ENCODE measurements at places on chromosomes 2 and 18.

DNA sequence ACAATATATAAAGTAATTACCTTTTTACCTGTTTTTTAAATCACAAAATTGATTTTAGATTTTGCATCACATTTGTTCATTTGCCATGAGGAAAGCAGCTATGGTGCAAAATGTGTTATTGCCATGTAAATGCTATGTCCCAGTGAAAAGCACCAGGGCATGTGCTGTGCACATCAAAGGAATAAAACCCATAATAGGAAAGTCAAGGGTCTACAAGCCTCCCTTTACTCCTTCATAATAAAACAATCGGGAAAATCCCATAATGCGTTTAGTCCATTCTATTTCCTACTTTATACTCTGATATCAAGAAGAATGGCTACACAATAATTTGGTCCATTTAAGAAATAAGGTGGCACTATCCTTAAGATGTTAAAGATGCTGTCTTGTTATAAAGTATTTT is 53.0 kb downstream of the KLF7 start:
- no peak for DNase-seq

- no peak for DNase-seq
Measured at GRCh38 chr2:209864716-209865295, 93.2 kb downstream of the UNC80 start.

- DNase-seq: no peak
Measured at GRCh38 chr2:211867845-211868451, 670.7 kb downstream of the ERBB4 start.

- no peak for DNase-seq
Measured at GRCh38 chr2:230209422-230210051, 10.2 kb downstream of the SP110 start.

Measured in kidney tubule cell (primary cell).